Activated CD8-positive, alpha-beta T cell treated with anti-CD3 and anti-CD28 coated beads for 36 hours (primary cell): ENCODE measurements at places on chromosomes 3 and 15. TPM values are rescaled to one million over a fixed set of nuclear protein-coding genes. Genes with fewer than 3 reads are reported as not detected.

Gene ROBO1
- total RNA-seq = 8.6 TPM

Gene CPA3
- total RNA-seq = not detected

Gene SLC24A5
- total RNA-seq = not detected

Gene MST1
- 11.8 TPM for total RNA-seq

Gene NDN
- total RNA-seq = 2.6 TPM

Gene GP5
- total RNA-seq = 0.83 TPM

Gene STAB1
- 0.20 TPM for total RNA-seq

Gene PDHB
- 58.8 TPM for total RNA-seq

Gene ZBED2
- 235 TPM for total RNA-seq

DNA sequence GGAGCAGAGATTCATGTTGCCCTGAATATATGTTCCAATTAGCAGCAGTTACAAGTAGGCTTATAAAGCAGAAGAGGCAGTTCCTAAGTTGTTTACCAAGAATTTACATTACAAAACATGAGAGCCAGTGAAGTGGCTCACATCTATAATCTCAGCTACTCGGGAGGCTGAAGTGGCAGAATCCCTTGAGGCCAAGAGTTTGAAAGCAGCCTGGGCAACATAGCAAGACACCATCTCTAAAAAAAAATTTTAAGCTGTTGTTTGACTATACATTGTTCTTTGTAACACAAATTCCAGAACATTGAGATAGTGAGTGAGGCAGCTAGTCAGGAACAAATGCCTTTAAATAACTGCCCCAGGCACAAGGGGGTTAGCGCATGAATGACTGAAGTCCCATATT, 10.3 kb upstream of the ZMAT3 start:
- DNase-seq = no peak

DNA sequence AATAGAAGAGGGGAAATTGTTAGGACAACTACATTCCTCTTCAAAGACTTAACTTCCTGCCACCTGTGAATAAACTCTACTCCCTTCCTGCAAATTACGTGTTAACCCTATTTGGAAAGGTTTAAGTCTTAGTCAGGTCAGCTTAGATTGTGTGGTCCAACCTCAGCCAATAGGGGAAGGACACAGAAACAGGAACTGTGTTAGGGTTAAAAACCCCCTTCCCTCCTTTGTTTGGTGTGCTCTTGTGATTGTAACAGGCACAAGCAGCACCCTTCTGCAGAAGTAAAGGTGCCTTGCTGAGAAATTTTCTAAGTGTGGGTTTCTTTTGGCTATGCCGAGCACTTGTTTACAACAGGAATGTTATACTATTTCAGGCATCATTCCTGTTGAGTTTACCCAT, 45.0 kb upstream of the FSTL1 start:
- no peak for DNase-seq

DNA sequence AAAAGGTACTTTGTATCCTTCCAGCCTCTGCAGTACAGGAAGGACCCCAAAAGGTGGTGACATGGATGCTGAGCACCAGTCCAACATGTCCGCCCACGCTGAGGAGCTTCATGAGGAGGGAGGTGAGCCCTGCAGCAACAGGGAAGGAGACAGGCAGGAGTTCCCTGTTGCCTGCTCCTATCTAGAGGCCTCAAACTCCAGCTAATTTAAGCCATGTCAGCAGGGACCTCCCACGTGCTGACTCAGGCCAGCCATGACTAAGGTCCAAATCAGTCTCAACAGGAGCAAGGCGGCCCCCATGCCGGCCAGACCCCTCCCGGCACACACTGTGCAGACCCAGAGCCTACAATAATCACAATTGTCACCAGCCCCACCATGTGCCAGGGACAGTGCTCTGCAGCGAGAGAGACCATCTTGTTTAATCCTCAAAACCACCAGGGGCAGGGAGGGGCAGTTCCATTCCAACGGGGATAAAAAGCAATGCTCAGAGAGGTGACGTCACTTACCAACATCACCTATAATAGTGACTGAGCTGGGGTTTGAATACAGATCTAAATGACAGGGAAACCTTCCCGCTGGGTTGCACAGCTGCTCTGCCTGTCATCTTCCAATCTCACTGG, 54.5 kb upstream of the GATA2 start:
- DNase-seq = no peak

DNA sequence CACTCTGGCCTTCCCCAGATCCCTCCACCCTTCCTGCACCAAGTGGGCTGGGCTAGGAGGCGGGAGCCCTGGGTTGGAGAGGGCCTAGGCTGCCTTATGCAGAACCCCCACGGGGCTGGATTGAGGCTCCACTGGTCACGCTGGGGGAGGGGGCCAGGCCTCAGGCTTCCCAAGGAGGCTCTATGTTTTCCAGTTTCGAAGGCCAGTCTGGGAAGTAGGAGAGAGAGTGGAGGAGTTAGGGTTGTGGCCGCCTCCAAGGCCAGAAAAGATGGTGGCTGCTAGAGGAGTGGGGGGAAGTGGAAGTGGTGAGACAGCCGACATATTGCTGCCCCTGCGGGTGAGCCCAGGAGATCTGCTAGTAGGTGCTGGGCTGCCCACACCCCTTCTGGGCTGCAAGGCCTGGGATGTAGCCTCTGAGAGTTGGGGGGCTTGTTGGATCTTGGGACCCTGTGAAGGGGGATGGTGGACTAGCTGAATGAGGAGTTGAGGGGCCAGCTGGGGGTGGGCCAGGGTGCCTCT, 1.2 kb downstream of the GNAI2 start:
- peak; percentile 62 for DNase-seq

- DNase-seq = no peak
Observed at GRCh38 chr3:46936733-46937250, 39.8 kb downstream of the CCDC12 start.

- DNase-seq = no peak
Observed at GRCh38 chr3:196954832-196955231, 12.5 kb upstream of the NCBP2 start.

- no peak for DNase-seq
Observed at GRCh38 chr15:92949604-92950249, 49.6 kb downstream of the CHD2 start.

DNA sequence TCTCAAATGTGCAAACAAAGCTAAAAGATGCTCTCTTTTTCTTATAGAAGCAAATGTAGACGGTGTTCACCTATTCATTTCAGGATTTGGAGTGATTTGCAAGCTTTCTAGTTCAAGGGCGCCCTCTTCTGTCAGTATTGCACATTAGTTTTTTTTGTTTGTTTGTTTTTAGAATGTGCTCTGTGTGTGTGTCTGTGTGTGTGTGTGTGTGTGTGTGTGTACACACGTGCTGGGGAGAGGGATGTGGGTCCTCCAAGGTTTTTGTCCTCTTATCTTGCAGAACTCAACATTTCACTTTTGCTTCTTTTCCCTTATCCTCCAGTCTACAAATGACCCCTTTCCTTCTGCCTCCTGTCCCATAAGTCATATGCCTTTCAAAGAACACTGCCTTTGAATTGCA, 23.5 kb downstream of the DNAH1 start:
- peak; percentile 63 for DNase-seq

DNA sequence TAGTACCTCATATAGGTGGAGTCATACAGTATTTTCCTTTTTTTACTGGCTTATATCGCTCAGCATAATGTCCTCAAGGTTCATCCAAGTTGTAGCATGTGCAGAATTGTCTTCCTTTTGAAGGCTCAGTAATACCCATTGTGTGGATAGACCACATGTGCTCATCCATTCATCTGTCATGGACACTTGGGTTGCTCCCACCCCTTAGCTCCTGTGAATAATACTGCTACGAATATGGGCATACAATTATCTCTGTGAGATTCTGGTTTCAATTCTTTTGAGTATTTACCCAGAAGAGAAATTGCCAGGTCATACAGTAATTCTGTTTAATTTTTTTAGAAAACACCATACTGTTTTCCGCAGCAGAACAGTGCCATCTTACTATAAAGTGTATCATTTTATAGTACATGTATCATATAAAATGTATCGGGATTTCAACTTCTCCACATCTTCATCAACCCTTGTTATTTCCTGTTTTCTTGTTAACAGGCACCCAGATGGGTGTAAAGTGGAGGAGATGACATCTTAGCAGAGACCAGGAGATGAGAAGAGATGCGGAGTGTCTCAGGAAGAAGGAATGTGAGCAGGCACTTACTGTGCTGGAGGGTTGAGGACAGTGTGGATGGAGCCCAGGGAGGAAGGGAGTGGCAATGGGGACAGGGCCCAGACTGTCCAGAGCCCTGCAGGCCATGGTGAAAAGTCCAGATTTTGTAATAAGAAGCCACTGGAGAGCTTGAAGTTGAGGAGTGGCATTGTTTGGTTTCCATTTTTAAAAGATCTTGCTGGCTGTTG, 27.0 kb upstream of the PRR23E start:
- DNase-seq = no peak

- DNase-seq = no peak
Observed at GRCh38 chr3:167967257-167968036, 128.3 kb downstream of the GOLIM4 start.

DNA sequence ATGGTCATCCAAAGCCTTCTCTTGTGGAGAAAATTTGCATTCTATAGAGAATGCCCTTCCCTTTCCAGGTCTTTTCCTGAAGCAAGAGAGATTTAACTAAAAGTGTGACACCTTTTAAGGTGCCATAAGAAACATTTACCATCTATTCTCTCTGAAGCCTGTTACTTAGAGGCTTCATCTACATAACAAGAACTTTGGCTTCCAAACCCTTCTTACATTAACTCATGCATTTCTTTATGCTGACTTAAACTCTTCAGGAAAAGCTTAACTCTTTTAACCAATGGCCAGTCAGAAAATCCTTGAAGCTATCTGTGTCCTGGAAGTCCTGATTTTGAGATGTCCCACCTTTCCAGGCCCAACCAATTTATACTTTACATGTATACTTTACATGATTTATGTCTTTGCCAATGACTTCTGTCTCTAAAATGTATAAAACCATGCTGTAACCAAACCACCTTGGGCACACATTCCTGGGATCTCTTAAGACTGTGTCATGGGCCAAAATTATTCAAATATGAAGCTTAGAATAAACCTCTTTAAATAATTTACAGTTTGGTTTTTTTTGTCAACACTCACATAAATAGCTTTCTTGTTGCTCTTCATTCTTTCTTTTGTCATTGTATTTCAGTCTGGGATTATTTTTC, 472.6 kb upstream of the NECTIN3 start:
- DNase-seq = no peak

- DNase-seq = no peak
Observed at GRCh38 chr3:182308328-182308727, 485.0 kb upstream of the ATP11B start.

- peak; percentile 35 for DNase-seq
Observed at GRCh38 chr15:73650416-73651126, 17.4 kb upstream of the NPTN start.

- DNase-seq = no peak
Observed at GRCh38 chr3:144429719-144430121, 458.1 kb downstream of the DIPK2A start.

- DNase-seq = no peak
Observed at GRCh38 chr15:76576523-76577279, 240.1 kb downstream of the ISL2 start.

- DNase-seq = no peak
Observed at GRCh38 chr15:82139823-82140268, 94.0 kb upstream of the MEX3B start.

- DNase-seq = no peak
Observed at GRCh38 chr3:147775816-147776530, 366.8 kb downstream of the ZIC1 start.
